ENCODE measurements at places on chromosomes 12 and 14. TPM values are rescaled to one million over a fixed set of nuclear protein-coding genes. Genes with fewer than 3 reads are reported as not detected.

Gene OAS2
- total RNA-seq: 19.4 TPM

- no peak for DNase-seq
Measured at GRCh38 chr14:101950100-101950499, 14.3 kb upstream of the DYNC1H1 start.

DNA sequence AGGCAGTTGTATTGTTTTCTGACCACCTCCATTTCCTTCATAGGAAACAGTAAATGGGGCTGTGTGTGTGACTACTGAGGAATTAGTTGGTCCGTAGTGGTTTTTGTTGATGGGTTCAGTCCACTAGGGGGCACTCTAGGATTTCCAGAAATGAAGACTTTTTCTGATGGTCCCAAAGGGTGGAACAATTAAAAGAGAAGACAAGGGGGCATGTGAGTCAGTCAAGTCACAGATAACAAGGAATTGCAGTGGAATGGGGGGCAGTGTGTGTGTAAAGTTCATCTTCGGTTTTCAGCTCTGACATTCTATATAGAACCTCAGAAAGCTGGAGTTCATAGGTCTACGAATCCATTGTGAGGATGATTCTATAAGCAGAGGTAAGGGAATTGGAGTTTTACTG is 186.6 kb upstream of the OR4E1 start:
- peak; percentile 29 for DNase-seq

GRCh38 chr12:107372229-107372658 is 278.9 kb upstream of the CRY1 start:
- peak; percentile 35 for DNase-seq

Gene KRT80
- total RNA-seq: 2.1 TPM

DNA sequence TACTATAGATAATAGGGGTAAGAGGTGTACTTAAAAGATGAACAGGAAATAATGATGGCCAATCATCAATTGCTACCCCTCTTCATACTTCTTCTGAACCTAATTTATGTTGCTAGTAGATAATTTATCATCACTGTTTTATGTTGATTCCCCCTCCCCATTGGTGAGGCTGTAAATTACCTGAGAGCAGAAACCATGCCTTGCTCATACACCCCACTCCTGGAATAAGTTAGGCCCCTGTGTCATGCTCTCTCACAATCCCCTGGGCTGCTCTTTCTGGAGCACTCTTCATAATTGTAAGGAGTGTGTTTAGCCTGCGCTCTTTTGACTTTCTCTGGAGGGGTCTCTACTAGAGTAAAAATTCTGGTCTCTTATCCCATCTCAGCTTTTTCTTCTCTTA is 180.7 kb downstream of the PAH start:
- no peak for DNase-seq

DNA sequence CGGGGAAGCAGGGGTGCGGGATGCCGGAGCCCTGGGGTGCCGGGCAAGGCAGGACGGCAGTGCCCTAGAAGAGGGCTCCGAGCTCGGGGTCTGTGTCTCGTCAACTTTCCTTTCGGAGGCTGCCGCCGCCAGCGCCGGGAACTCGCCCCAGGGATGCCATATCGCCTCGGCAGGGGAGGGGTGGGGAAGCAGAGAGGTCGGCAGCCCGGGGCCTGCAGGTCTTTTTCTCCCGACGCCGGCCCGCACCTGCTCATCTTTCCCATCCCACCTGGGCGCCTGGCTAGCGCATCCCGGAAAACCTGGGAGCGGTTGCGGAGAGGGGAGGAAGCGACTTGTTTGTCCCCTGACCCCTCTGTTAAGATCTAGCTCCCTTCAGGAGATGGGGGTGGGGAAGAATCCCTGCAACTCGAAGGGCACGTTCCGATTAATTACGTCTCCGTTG is 547 bp downstream of the CNTN1 start:
- no peak for DNase-seq
